Amygdala (tissue), 56 donors: ENCODE measurements at places on chromosomes 13 and 19.

GRCh38 chr13:30466841-30467252 lies 1.1 kb upstream of the HMGB1 start:
- DNase-seq = no peak

DNA sequence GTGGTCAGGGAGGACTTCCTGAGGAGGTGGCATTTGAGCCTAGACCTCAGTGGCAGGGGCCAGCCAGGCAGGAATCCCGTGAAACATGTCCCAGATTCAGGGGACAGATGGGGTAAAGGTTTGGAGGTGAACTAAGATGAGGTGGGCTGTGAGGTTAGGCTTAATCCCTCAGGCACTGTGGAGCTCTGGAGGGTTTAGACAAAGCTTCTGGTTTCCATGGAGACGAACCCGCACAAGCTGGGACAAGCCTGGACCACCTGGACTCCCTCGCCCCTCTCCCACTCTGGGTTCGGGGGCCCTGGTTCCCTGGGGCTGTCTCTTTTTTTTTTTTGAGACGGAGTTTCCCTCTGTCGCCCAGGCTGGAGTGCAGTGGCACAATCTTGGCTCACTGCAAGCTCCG lies 15.7 kb downstream of the TJP3 start:
- DNase-seq = no peak

- DNase-seq = no peak
Observed at GRCh38 chr13:48151363-48152161, 56.7 kb upstream of the MED4 start.

DNA sequence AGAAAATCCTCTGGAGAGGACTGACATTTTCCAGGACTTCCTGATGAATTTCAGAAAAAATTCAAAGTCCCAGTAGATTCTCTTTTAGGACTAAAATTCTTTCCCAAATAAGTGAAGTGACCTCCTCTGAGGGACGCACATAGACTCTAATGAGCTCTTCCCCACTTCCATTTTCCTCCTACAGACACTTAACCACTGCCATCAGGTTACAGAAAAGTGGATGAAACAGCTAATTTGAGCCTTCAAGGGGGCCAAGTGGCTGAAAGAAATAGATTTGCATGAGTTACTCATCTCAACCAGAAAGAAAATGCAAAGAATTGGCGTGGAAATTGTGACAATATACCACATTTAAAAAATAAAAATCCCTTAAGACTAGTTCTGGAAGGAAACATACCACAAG lies 185.3 kb upstream of the EDNRB start:
- no peak for DNase-seq

DNA sequence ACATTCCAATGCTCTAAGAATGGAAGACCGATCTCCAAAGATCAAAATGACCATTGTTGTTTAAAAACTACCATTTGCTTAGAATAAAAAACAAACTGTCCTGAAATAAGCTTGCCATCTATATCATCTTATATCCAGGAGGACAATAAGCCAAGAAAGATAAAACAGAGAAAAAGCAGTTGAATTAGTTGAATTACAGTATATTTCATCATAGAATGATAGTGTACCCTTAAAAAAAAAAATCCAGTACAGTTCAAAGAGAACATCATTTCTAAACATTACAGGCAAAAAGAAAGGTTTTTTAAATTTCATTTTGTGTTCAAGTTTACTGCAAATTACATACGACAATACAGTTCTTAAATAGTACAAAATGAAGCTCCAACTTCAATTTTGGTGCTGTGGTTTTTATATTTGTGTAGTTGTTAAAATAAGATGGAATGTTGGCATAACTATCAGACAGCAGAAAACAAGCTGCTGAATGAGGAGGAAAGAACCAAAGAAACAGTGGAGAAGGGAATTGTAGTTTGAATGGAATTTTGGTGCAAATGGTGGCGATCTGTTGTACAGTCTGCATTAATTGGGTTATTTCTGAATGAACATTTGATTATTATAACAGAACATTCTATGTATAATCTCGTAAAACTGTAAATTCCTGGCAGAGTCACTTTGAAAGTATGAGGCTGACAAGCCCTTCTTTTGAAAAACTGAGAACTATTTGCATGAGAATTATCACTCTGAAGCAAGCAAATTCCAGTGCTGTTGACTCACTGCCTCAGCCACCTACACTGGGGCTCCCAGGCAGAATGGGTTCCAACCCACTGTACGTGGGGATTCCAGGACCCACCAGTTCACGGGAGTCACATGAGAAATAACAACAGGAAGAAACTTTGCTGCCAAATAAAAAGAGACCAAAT lies 37.7 kb downstream of the LHFPL6 start:
- no peak for DNase-seq
